ENCODE measurements at places on chromosomes 11 and 22. TPM values are rescaled to one million over a fixed set of nuclear protein-coding genes. Genes with fewer than 3 reads are reported as not detected.

Gene C22orf39
- 44.7 TPM for polyA plus RNA-seq

- DNase-seq = no peak
These were observed 51.4 kb downstream of the ME3 start for GRCh38 chr11:86620891-86621521.

- no peak for DNase-seq
These were observed 1277.9 kb upstream of the TENM4 start for GRCh38 chr11:80718611-80719291.

- no peak for DNase-seq
These were observed 116.0 kb downstream of the RBFOX2 start for GRCh38 chr22:35912658-35913057.

DNA sequence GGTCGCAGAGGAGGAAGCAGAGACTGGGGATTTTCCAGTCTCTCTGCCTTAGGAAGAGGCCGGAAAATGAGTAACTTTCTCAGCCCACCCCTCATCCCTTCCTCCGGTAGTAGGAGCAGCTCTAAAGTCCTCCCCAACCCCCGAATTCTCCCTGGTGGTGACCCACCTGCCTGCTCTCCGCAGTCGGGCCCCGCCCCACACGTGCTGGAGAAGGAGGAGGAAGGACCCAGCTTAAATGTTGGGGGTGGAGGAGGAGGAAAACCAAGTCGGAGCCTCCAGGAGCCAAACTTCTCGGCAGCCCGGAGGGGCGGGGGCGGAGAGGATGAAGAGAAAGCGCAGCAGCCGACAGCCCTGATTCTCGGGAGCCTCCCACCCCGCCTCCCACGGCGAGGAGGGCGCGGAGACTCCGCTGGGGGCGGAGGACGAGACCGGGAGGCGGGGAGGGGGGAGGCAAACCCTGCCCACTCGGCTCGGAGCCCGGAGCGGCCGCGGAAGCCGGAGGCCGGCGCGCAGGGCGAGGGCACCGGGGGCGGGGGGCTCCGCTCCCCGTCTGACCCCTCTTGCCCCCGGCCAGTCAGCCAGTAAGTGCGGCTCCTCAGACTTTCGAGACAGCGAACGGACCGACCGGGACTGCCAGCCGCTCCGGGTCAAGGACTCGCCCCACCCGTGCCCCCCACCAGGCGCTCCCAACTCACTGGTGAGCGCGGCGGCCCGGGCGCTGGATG is at the start of gene TPBGL:
TPBGL (plus strand) TSS at position 464 of the 725 bp plus-strand sequence. CDS start 276 bp downstream, outside the sequence.
- DNase-seq = no peak

GRCh38 chr11:47348859-47349258 is 3.6 kb downstream of the MYBPC3 start:
- no peak for DNase-seq

DNA sequence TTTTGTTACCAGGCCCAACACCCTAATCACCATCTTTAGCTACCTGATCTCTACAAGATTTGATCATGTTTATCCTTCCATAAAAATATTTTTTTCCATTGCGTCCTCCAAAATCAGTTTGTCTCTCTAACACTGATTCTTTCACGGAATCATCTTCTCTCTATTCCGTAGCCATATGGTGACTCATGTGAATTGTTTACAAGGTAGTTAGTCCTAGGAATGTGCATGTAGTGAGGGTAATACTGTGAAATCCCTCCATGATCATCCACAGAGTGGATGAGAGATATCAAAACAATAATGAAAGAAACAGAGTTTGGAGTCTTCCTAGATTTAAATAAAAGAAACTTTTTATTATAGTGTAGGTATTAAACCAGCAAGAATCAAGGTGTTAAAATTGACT is 230.2 kb downstream of the METTL15 start:
- no peak for DNase-seq

Gene XKR3
- polyA plus RNA-seq = not detected

- no peak for DNase-seq
These were observed 59.1 kb downstream of the ETS1 start for GRCh38 chr11:128528294-128528693.

Gene APOA4
- polyA plus RNA-seq = not detected

Gene CHORDC1
- 58.0 TPM for polyA plus RNA-seq

DNA sequence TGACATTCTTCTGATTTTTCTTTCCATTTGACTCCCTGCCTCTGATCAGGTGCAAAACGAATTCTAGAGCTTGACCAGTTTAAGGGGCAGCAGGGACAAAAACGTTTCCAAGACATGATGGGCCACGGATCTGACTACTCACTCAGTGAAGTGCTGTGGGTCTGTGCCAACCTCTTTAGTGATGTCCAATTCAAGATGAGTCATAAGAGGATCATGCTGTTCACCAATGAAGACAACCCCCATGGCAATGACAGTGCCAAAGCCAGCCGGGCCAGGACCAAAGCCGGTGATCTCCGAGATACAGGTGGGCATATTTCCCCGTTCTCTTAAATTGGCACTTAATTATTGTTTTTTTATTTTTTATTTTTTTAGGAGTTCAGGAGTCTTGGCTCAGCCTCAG is 15.4 kb downstream of the XRCC6 start:
- DNase-seq = no peak

- no peak for DNase-seq
These were observed 1466.0 kb downstream of the TBC1D22A start for GRCh38 chr22:48228468-48228867.

DNA sequence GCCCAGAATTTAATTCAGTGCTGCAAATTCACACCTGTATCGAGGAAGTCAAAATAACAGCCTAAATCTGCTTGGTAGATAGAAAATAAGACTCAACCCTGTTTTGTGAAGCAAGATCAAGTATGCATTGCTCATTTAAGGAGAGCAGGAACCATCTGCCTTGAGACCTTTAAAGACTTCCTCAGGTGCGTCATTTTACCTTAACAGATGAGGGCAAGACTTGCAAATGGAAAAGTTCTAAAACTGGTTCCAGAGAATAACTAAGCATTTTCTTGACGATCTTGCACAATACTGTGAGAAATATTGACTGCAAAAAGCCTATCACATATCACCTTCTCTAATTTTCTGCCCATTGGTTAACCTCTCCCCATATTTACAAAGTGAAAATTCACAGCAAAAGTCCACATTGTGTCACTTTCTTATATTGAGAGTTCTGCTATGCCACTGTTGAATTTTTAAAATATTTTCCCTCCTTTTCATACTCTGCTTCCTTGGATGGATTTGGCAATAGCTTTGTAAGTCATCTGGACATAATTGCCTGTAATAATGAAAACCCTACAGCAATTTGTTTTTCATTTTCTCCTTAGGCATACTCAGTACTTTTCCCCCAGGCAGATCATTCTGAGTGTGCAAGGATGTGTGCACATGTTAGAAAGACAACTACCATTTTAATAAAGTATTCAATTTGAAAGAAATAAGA is 234.2 kb downstream of the AASDHPPT start:
- DNase-seq = no peak

GRCh38 chr11:108112057-108112456 is 9.3 kb upstream of the ACAT1 start:
- no peak for DNase-seq

DNA sequence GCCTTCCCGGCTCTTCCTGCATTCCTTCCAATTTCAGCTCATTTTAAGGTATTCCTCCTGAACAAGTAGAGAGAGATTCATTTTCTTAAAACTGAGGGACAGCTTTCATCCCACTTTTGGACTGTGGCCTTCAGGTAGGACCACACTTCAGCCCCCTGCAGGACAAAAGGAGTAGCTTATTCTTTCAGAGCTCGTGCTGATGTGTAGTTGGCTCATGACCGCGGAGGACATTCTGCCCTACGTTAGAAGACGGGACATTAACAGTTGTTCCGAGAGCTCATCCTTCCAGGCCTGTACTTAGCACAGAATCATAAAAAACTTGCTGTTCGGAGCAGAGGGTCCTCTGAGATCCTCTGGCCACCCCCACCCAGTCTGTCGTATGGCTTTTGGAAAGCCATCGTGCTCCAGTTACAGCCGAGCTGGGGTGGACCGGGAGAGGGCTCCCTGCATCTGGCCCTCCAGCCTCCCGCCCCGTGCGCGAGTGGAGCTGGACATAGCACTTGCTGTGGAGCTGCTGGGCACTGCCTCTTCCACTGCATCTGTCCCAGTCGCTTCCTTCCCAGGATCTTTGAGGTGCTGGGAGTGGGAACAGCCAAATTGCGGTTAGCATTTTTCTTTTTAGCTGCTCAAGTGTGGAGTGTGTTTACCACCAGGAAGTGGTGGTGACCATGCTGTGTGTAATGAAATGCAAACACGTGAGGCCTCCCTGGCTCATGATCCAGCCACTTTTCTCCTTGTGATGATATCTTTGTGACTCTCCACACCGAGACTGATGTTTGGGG is 250.3 kb downstream of the TBC1D22A start:
- no peak for DNase-seq

GRCh38 chr11:20089367-20089766 is 70.9 kb downstream of the DBX1 start:
- no peak for DNase-seq

Gene ELMOD1
- polyA plus RNA-seq = 0.10 TPM

DNA sequence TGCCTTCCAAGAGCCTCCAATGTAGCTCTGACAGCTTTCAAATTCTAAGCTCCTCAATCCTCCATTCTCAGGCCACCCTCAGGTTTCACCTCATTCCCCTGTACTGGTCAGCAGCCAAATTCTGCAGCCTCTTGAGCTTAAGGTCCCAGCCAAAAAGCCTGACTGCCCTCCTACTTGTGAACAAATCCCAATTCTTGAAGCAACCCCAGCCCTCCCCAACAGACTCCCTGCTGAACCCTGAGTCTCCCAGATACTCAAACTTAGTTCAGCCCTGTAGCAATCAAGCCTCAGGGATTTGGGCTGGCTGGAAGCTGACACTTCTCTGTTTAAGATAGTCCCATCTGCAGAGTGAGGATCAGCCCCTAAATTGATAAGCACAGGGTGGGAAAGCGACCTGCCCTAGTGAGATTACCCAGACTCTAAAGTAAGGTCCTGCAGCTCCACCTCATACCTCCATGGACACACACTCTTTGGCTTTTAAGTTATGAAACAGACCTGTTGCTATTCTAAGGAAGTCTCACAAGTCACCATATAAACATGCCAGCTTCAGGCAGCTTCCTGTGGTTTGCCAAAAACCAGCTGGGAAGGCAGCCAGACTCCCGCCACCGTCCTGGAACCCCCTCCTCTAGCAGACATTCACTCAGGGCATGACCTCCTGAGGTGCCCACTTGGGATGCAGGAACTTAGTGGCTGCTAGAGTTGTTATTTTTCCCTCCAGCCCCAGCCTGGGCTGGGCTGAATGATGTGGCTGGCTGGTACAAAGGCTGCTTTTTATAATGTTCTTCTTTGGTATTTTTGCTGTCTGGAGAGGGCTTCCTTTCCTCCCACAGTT is 82.5 kb upstream of the PICALM start:
- DNase-seq = no peak

Gene F2
- polyA plus RNA-seq = 0.27 TPM

Gene CLMP
- 30.3 TPM for polyA plus RNA-seq

DNA sequence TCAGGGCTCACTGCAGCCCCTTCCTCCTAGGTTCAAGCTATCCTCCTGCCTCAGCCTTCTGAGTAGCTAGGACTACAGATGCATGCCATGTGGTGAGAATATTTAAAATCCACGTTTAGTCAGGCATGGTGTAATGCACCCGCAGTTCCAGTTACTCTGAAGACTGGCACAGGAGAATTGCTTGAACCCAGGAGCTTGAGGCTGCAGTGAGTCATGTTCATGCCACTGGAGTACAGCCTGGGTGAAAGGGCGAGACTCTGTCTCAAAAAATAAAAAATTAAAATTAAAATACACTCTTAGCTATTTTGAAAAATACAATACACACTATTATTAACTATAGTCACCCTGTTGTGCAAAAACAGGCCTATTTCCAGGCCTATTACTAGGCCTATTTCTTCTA is 38.4 kb downstream of the NOX4 start:
- no peak for DNase-seq

Gene LINC01488
- 0.08 TPM for polyA plus RNA-seq

Gene SSRP1
- polyA plus RNA-seq = 185 TPM

GRCh38 chr11:12120031-12121008 is 9.9 kb downstream of the MICAL2 start:
- DNase-seq = no peak

DNA sequence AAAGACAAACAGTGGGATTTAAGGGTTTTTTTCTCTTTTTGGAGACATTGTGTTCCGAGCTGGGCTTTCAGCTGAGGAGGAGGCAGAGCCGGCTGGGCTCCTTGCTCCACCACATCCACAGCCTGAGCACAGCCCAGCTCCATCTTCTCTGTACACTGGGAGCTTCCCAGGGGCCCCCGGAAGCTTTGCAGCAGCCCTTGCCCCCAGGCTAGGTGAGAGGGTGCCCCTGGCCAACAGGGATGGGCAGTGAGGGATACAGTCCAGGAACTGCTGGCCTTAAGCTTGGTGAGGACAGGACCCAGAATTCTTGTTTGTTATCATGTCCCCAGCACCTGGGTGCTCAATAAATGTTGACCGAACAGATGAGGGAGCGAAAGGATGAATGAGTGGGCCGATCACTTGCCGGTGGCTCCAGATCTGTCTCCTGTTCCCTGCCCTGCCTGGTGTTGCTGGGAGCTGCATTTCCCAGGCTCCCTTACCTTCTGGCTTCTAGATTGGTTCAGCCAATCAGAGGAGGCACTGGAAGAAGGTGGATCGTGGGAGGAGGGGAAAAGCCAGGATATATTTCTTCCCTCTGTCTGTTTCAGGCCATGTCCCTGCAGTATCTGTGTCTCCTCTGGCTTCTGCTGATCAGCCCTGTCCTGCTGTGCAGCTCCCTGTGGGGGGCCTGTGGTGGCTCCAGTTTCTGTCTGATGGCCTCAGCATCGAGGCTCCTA is 26.5 kb upstream of the NECTIN1 start:
- no peak for DNase-seq

- no peak for DNase-seq
These were observed at the start of gene KCNJ11 for GRCh38 chr11:17388609-17389210. Gene KCNJ11, minus strand, starts transcription at chr11:17388659. Its CDS starts 568 bp downstream, at chr11:17388091.

Gene IFITM1
- polyA plus RNA-seq = 37.4 TPM

- no peak for DNase-seq
These were observed 27.0 kb downstream of the MFNG start for GRCh38 chr22:37459206-37459605.

DNA sequence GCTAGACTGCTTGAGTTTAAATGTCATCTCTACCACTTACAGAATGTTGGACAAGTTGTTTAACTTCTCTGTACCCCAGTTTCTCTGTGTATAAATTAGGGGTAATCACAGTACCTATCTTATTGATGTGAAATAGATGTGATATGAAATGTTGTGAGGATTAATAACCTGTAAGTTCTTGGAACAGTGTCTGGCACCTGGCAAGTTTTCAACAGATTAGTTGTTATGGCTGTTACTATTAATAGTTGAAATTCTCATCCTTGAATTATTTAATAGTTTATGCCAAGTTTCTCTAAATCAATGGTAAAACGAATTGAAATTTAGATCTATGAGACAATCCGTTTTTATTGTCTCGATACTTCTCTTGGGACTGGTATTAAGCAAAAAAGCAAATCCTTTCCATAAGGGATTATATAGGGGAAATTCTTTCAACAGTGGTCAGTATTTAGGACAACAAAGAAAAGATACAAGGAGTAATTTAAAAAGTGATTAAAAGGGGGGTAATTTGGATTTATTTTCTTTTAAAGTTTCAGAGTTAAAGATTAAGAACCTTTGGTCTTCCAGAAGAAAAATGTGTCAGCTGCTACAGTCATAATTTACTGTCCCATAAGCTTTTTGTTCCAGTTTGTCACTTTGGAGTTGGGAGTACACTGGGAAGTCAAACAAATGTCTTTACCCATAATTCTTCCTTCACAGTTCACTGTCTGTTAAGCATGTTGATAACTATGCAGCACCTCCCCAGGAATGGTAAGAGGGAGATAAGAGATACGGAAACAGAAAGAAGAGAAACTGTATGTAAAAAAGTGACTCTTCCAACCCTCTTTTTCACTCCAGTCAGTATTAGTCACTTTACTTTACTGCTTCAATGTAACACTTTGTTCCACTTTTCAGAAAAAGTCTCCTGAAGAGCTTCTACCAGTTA is 13.2 kb downstream of the PDE3B start:
- no peak for DNase-seq

Gene FGF3
- not detected for polyA plus RNA-seq
